Umbilical cord (tissue), 2 donors: ENCODE measurements at places on chromosomes 12 and 14.
A peak's percentile ranks its signal among the peaks of the same experiment; 100 is the strongest.

GRCh38 chr14:67517083-67517482 is 16.0 kb upstream of the PLEKHH1 start:
- DNase-seq = no peak

- peak; percentile 74 for DNase-seq
Observed at GRCh38 chr12:6752167-6752920, 597 bp downstream of the MLF2 start.

GRCh38 chr12:117749431-117749830 is 219.4 kb downstream of the KSR2 start:
- no peak for DNase-seq

GRCh38 chr12:79381248-79382208 is 309.2 kb downstream of the PAWR start:
- no peak for DNase-seq

DNA sequence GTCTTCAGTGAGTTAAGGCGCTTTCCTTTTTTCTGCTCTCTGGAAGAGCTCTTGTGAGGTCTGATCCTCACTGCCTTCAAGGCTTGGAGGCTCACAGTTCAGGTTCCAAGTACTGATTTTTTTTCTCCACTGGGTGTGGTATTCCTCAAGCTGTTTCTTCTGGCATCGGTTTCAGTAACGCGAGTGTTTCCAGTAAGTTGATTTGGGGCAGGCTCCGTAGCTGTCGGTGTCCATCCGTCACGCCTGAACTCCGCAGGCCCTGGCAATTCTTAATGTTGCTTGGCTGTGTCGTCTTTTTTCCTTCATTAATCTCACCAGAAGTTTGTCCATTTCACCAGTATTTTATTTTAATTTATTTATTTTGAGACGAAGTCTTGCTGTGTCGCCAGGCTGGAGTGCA is 30.6 kb downstream of the LRCOL1 start:
- DNase-seq = no peak

- no peak for DNase-seq
Observed at GRCh38 chr14:94451091-94451771, 1.4 kb downstream of the SERPINA11 start.

DNA sequence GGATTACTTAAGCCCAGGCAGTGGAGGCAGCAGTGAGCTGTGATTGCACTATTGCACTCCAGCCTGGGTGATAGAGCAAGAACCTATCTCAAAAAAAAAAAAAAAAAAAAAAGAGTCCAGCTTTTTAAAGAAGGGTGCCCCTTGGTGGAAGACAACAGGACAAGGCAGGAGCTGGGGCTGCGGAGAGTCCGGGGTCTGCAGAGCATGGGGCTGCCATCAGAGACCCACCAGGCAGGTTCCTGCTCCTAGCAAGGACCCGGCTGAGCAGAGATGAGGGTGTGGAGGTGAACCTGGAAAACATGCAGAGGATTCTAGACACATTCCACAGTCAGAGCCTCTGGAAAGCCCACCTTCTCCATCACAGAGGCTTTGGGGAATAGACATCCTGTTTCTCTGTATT is 21.0 kb upstream of the CIPC start:
- no peak for DNase-seq

GRCh38 chr12:128729628-128730121 is 94.1 kb downstream of the SLC15A4 start:
- DNase-seq = peak; percentile 93

DNA sequence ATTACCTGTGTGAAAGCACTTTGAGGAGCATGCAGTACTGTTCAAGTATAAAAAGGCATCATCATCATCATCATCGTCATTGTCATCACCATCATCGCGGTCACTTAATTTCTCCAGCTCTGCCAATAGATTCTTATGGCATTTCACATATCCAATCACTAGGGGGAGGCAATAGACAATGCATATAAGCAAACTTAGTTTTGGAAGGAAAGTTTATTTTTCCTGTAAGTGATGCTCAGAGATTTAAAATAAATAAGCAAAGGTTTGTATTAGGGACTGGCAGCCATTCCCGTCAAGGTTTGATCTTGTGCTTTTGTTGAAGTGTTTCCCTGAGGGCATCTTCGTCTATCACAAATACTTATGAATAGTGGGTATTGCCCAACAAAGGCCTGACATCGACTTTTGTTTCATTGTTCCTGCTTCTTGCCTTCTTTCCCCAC is 127.4 kb downstream of the KTN1 start:
- peak; percentile 53 for DNase-seq

DNA sequence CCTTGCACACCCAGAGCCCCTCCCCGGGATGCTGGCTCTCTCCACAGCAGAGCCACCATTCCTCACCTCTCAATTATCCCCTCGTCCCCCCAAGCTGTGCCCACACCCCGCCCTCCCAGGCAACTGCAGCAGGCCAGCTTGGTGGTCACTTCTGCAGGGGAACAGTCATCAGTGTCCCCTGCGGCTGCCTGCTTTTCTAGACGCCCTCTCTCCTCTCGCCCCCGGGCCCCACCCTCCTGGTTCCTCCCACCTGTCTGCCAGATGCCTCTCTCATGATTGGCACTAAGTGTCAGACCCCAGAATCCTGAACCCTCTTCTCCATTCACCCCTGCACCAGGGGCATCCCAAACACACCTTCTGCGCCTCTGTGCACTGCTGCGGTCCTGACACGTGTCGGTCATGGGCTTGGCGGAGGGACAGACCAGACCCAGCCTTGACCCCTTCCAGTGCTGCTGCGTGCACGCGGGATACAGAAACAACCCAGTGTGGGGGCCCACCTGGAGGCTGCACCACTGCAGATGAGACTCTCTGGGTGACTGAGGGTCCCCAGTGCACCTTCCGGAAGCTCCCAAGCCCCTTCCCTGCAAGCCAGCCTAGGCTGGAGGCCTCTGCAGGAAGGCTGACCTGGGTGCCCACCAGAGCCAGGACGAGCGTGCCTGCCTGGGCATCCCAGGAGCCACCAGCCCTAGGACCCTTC is 99.5 kb downstream of the SETD3 start:
- no peak for DNase-seq

- peak; percentile 26 for DNase-seq
Observed at GRCh38 chr14:26255213-26255612, 342.6 kb downstream of the NOVA1 start.

DNA sequence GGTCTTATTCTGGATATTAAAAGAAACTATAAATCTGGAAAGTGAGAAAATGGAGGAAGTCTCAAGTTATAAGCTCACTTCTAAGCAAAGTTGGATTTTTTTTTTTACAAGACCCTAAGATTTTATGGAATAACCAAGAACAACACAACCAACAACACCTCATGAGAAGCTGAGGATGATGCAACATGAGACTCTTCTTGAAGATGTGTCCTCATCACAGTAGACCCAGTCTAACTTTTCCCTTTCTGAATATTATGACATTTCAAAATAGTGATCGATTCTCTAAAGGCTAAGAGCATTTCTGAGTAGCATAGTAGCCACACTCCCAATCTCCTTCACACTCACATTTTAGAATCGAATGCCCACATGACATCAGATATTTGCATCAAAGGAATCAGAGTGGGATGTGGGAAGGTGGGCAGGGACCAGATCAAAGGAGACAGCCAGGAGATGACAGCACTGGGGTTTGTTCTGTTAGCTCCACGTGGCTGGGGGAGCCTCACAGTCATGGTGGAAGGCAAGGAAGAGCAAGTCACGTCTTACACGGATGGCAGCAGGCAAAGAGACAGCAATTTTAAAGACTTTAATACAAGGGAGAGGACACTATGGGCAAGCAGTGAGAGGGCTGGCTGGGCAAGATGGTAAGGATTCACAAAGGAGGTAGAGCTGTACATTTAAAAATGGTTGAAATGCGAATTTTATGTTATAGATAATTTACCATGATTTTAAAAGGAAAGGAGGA is 90.7 kb upstream of the MYL2 start:
- no peak for DNase-seq

DNA sequence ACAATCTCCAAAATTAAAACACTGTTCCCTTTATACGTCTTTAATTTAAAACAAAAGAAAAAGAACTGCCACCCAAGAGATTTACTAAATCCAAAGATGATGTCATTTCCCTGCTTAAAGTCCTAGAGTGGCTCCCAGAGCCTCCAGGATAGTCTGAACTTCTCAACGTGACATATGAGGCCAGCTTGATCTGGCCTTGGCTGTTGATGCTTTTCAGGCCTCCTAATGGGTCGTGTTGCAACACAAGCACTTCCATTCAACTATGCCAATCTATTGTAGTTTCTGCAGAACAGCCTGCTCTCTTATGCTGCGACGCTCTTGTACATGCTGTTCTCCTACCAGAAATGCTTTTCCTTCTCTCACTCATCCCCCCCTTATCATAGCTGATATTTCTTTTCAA is 35.7 kb downstream of the LGR5 start:
- peak; percentile 14 for DNase-seq

- no peak for DNase-seq
Observed at GRCh38 chr12:110501399-110501751, 536 bp downstream of the VPS29 start.

DNA sequence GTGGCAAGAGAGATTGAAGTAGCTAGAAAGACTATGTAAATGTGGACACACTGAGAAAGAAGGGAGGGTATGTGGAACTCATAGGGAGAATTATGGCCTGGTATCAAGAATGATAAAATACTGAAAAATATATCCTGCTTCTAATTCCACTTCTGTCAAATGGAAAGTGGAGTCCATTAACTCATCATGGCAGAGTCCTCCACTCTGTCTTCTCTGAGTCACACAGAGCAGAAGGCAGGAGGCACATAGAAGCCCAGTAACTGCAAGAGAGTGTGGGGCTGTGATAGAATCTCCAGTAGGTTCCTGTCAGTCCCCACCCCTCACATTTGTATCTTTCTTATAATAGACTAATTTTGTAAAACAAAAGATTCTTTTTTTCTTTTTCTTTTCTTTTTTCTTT is 223.7 kb downstream of the AKAP6 start:
- peak; percentile 15 for DNase-seq

DNA sequence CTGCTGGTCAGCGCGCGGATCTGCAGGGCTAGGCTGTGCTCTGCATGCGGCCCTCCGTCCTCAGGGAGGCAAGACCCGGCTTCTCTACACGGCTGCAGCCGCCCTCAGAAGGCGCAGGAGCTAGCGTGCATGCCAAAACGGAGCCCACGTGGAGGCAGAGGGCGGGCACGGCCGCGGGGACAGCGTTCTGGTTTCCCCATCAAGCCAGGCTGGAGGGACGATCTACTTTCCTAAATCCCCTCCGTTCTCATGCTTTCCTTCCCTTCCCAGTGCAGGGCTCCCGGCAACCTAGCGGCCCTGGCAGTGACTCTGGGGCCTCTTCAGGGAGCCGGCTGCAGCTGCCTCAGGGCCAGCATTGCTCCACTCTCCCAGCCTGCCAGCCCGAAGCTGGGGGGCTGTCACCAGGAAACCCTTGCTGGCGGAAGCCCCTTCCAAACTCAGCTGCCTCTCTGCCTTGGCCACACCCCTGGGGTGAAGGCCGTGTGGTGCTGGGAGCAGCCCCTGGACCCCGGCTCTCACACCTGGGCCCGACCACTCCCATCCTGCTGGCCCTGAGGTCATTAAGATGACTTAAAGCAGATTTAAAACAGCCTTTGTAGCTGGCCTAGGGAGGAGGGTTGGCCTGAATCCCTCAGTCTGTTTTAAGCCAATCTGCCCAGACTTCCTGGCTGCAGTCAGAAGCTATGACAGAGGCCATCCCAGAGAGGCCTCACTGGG is 9.2 kb upstream of the GOLGA3 start:
- DNase-seq = peak; percentile 80

DNA sequence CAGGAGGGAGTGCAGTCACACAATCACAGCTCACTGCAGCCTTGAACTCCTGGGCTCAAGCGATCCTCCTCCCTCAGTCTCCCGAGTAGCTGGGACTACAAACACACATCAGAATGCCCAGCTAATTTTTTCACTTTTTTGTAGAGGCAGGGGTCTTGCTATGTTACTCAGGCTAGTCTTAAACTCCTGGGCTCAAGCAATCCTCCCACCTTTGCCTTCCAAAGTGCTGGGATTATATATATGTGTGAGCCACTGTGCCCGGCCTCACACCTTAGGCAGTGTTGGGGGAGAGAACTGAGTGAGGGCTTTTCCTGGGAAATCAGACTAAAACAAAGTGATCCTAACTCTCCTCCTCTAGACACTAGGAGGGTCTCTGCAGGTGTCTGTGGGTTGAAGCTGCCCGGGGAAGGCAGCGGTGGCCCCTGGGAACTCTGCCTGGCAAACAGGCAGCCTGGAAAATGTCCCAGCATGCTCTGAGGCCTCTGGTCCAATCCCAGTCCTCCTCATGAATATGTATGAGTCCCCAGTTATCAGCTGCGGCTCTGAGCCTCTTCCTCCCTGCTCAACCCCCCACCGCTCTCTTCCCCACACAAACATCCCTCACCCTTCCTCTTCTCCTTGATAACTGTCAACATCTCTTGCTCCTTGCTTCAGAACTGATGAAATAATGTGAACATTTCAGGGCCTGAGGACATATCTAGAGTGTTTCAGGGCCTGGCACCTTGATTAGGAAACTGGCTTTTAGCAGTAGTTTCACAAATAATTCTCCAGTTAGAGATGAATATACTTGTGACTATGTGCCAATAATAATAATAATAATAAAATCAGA is 7.9 kb upstream of the NAA25 start:
- DNase-seq = peak; percentile 78

GRCh38 chr12:69070319-69071090 is 137.5 kb upstream of the CPM start:
- peak; percentile 61 for DNase-seq

GRCh38 chr12:110124269-110124995 is at the start of gene IFT81:
Gene IFT81 (plus strand): TSS chr12:110124357. CDS start chr12:110127381, 3,024 bp downstream.
- DNase-seq = peak; percentile 96

DNA sequence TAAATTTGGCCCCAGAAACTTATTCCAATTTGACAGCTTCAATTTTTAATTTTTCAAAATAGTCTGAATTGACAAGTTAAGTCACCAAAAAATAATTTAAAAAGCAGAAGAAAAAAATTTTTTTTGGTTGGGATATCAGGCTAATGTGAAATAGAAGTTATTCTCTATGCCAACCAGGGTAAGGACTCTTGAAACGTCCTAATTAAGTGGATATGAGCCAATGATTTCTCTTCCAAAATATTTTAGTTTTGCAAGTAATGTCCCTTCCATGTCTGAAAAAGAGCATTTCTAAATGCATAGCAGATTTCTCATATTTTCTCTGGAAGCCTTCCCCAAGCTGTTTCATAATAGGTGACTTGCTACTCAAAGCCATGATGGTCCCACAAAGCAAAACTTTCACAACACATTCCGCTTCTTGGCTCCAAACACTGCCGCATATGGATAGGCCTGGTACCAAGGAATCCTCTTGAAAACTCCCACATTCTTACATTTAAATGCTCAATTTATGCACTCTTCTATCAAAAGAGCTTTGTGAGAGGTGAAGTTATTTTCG is 65.1 kb downstream of the SIX6 start:
- no peak for DNase-seq

- DNase-seq = no peak
Observed at GRCh38 chr12:77514511-77514910, 316.2 kb upstream of the NAV3 start.

GRCh38 chr12:70736351-70737133 is 99.3 kb upstream of the PTPRB start:
- no peak for DNase-seq

GRCh38 chr12:26271889-26272492 is 76.6 kb downstream of the SSPN start:
- peak; percentile 92 for DNase-seq

- no peak for DNase-seq
Observed at GRCh38 chr14:85336817-85337216, 193.1 kb upstream of the FLRT2 start.
